ENCODE measurements at places on chromosomes 7 and 10.

GRCh38 chr10:88138319-88138848 lies 275.0 kb downstream of the PTEN start:
- DNase-seq, result no peak

DNA sequence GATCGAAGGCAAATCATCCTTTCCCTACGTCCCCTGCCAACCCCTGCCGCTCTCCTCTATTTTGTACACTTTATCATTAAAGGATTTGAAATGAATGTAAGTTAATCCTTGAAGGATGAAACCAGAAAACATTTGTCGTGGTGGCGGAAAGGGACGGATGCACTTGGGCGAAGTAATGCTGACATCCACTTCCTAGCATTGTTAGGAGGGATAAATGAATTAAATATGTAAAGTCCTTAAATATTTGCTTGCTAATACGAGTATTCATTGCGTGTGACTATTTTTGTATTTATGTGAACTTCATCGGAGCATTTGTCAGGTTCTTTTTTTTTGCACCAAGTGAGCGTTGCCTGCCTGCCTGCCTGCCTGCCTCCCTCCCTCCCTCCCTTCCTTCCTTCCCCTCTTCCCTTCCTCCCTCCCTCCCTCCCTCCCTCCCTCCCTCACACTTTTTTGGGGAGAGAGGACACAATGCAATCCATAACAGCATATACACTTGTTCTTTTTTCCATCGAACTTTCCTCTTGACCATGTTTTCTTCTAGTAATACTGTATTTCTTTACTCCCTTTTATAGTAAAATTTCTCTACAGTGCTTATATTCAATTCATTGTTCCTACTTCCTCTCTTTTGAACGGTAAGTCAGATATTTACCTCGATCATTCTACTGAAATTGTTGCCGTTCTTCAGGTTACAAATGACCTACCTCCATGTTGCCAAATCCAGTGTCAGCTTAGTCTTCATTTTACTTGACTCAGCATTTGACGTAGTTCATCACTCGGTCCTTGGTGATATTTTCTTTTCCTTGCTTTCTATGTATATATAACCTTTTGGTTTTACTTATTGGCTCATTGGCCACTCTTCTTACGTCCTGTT lies 831 bp downstream of the CCDC7 start:
- no peak for DNase-seq

- DNase-seq, result no peak
Measured at GRCh38 chr10:87658858-87659555, 671 bp upstream of the PAPSS2 start.

- DNase-seq, result no peak
Measured at GRCh38 chr7:116863936-116864500, 1.6 kb downstream of the CAPZA2 start.
